ENCODE measurements at places on chromosomes 6 and 20.

DNA sequence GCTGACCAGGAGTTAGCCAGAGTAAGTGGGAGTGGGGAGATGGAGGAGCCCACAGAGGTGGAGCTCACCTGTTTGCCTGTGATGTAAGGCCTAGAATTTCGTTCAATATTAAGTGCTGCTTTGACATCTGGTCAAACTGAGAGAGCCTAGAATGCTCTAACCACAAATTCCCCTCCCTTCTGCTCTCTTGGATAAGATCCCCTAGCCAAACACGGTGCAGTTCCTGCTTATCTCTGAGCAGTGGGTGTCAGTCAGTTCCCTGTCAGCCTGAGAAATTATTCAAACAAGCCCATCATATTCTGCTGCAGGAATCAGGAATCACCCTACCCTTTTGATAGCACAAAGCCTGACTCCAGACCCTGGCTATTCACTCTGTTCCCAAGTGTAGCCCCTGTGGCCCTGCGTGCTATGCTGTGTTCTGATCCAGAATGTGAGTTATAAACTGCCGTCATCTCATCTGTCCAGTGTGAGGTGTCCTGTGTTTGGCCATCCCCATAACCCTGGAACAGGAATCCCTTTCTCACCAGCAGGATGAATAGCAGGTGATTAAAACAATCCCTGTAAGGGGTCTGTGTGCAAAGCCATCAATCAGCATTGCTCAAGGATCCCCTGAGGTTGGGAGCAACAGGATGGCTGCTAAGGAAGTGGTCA is 31.8 kb upstream of the ZNF133 start:
- no peak for DNase-seq

- DNase-seq: no peak
Observed at GRCh38 chr6:92122746-92123145, 1296.6 kb downstream of the EPHA7 start.

GRCh38 chr6:105215506-105215905 is 35.7 kb upstream of the POPDC3 start:
- DNase-seq: no peak

- DNase-seq: no peak
Observed at GRCh38 chr20:6114696-6115095, 8.1 kb downstream of the FERMT1 start.

GRCh38 chr6:149169761-149170511 is 147.6 kb upstream of the TAB2 start:
- no peak for DNase-seq

GRCh38 chr6:19434065-19434464 is 403.1 kb upstream of the ID4 start:
- DNase-seq: no peak

DNA sequence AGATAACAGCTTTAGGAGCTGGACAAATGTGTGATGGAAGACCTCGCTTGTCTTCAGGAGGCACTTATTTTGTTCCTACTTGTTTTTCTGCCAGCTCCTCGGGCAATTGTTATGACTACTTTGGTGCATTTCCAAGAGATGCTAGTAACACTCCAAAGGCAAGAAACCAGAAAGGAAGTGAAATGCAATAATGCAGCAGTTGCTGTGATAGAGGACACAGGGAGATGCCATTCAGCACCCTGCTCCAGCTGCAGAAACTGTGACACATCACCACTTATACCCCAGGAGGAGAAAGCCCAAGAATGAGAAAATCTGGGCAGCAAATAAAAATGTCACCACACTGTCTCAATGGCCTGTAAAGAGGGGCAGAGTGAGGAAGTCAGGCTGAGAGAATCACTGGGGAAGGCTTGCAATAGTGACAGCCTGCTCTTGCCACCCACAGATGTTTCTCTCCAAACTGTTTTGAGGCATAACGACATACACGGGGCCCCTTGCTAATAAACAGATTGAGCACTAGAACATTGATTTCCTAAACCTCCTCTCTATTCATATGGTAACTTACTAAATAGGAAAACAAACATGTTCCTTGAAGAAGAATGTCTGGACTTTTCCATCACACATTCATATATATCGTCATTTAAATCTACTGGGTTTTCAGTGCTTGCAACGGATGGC is 231.0 kb upstream of the PRND start:
- no peak for DNase-seq

DNA sequence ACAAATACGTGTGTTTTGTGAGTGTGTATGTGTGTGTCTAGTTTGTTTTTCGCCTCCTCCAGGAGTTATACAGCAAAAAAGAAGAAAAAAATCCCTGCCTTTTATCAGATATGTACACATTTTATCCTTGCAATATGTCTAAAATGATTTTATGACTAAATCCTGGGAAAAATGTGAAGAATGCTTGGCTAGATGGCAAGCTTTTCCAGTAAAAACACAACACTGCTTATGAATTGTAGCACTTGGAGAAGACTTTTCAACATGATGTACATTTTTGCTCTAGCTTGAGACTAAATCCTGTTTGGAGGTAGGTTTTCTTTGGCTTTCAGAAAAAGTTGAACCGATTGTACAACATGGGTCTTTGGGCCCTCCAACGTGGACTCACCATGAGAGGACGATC is 160.2 kb downstream of the GMPR start:
- DNase-seq: no peak

DNA sequence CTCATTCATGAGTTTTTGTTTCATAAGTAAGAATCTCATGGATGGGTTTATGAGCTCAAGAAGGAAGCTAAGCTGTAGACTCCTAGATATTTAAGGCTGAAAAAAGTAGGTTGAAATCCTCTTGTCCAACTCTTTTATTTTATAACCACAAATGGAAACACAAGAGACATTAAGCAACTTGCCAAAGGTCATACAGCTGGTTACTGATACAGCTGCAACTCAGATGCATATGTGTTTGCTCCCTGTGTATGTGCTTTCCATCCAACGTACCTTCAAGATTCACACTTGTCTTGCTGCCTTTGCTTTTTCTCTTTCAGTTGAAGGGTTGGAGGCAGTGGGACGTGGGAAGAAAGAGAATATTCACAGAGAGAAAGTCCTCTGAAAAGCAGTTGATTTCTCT is 153.5 kb upstream of the STMND1 start:
- DNase-seq: no peak

- no peak for DNase-seq
Observed at GRCh38 chr20:38725148-38725901, 1.0 kb downstream of the SLC32A1 start.

DNA sequence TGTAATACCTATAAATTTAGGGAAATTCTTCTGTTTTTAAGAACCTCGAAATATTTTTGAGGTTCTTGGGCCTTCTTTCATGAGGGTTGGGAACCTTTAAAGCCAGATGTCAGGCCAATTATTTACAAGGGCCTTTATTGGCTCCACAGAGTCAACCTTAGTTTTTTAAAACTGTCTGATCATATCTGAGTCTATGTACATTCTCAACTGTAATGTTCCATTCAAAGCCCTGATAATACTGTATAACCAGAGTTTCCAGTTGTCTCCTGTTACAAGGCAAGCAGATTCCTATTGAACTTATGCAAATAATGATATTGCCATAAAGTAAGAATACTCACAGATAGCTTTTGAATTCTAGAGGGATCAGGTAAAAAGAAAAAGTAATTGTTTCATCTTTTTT is 545.5 kb downstream of the EPM2A start:
- no peak for DNase-seq

DNA sequence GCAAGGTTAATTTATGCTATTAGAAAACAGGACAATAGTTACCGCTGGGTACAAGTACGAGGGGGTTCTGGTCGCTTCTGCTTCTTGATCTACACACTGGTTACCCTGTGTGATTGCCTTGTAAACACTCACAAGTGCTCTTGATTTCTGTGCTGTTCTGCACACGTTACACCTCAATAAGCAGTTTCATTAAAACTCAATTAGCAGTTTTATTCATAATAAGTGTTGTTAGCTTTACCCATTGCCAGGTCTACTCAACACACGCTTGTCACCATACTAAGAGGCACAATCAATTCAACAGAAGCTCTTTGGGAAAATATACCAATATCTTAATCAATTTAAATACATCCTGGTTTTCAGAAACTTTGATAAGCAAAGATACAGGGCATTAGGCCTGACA is 20.4 kb downstream of the BMP7 start:
- DNase-seq: no peak

GRCh38 chr6:126302191-126302590 is 37.7 kb upstream of the CENPW start:
- no peak for DNase-seq

DNA sequence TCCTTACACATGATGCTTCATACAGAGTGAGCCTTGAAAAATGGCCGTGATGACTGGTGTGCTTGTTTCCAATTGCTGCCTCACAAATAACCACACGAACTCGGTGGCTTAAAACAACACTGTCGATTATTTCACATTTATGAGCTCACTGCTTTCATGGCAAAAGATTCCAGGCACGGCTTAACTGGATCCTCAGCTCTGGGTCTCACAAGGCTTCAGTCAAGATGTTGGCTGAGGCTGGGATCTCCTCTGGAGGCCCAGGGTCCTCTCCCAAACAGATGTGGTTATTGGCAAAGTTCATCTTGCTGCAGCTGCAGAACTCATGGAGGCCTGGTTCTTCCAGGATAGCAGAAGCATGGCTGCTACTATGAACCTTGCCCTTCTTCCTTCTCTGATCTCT is 144.6 kb downstream of the TFAP2C start:
- no peak for DNase-seq

- no peak for DNase-seq
Observed at GRCh38 chr6:20412682-20413073, 11.0 kb downstream of the E2F3 start.

DNA sequence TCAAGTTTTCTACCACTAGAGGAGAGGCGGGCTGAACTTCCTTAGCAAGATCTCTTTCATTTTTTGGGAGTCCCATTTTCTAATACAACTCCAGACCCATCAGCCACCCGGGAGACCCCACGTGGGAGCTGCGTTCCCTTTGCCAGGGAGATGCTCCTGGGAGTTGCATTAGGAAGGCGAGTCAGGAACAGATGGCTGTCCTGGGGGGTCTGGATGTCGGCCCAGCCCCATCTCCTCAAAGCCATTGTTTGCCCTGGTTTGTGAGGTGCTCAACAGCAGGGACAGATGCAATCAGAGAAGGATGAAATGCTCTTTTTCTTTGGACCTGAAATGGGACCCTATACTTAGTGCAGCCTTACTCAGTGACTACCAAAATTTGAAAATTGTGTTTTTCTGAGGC is 39.4 kb downstream of the CARMIL1 start:
- DNase-seq: no peak

- no peak for DNase-seq
Observed at GRCh38 chr6:3943331-3943765, 94.2 kb downstream of the FAM50B start.

GRCh38 chr6:13953061-13953705 is 28.4 kb downstream of the RNF182 start:
- no peak for DNase-seq

GRCh38 chr6:159720708-159721107 is 6.6 kb upstream of the WTAP start:
- no peak for DNase-seq

DNA sequence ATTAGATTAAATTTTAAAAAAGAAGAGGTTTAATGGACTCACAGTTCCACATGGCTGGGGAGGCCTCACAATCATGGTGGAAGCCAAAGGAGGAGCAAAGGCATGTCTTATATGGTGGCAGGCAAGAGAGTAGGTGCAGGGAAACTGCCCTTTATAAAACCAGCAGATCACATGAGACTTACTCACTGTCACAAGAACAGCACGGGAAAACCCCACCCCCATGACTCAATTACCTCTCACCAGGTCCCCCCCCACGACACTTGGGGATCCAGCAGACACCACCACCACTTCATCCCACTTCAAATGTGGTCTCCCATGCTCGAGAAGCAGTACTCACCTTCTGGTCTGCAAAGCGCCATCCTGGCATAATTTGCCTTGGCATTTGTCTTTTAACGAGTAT is 24.6 kb downstream of the MTFR2 start:
- DNase-seq: no peak

DNA sequence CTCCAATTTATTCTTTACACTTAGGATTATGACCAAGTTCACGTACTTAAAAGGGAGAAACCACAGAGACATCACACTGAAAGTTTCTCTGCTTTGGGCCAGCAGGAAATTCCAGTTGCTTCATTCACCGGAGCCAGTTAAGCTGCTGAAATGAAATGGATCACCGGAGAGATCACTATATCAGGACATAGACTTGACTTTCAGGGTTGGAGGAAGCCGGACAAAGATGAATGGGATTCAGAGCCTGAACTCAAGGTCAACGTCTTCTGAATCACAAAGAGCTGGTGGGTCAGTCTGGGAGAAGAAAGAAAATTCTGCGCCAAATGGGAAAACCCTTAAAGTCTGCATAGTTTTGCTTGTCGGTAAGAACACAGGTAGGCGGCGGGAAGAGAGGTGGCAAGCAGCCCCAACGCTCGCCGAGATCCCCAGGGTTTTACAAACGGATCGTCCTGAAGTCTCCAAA is 81.9 kb upstream of the CCDC28A start:
- no peak for DNase-seq

DNA sequence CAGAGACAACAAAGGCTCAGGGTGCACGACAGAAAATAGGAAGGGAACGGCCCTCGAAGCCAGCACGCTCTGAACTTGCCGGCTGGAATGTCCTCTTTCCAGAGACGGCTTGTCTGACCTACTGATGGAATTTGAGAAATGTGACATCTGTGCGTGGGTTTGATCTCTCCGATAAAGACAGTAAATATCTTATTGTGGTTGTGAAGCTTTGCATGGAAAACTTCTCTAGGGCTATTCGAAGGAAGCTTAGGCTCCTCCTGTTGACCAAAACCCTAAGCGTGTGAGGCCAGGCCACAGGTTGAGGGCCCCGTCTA is 247.3 kb downstream of the ZNF217 start:
- no peak for DNase-seq

DNA sequence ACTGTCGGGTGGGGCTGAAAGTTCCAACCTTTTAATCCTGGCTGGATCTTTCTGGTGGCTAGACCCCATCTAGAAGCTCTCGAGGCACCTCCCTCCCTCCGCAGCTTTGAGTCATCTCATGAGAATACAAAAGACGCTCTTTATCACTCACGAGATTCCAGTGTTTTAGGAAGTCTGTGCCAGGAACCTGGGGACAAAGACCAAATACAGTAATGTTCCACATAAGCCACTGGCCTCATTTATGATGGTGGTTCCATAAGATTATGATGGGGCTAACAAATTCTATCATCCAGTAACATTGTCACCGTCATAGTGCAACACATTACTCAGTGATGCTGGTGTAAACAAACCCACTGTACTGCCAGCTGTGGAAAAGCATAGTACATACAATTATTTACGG is 48.7 kb downstream of the NCOA7 start:
- no peak for DNase-seq

DNA sequence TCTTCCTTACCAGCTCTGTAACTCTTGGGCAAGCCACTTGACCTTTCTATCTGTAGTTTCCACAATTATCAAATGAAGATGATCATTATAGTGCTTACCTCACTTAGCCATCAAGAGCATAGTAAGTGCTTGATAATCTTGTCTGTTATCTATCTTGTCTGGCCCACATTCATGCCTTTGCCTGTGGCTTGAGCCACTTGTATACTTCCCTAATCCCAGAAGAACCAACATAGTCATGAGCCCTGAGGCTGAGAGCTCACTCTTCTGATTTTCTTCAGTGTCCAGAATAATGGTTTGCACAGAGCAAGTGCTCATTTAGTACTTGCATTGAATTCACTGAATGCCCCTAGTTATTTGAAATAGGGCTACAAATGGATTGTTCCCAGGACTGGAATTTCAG is 108.2 kb downstream of the SASH1 start:
- no peak for DNase-seq

- no peak for DNase-seq
Observed at GRCh38 chr6:52496631-52497030, 76.5 kb downstream of the EFHC1 start.
